ENCODE measurements at places on chromosomes 13 and 19. TPM values are rescaled to one million over a fixed set of nuclear protein-coding genes. Genes with fewer than 3 reads are reported as not detected.

Gene PNMA8A
- 2.3 TPM for total RNA-seq

Gene SCEL
- 51.6 TPM for total RNA-seq

Gene WDR88
- total RNA-seq = not detected

Gene ZNF69
- 0.21 TPM for total RNA-seq

Gene PRSS57
- total RNA-seq = not detected

Gene ACTMAP
- total RNA-seq = 0.43 TPM

Gene CLDN10
- 1.7 TPM for total RNA-seq

Measured in tracheal epithelial cell (primary cell).